Neural progenitor cell (in vitro differentiated cells): ENCODE measurements at places on chromosomes 5 and 9. TPM values are rescaled to one million over a fixed set of nuclear protein-coding genes. Genes with fewer than 3 reads are reported as not detected.

DNA sequence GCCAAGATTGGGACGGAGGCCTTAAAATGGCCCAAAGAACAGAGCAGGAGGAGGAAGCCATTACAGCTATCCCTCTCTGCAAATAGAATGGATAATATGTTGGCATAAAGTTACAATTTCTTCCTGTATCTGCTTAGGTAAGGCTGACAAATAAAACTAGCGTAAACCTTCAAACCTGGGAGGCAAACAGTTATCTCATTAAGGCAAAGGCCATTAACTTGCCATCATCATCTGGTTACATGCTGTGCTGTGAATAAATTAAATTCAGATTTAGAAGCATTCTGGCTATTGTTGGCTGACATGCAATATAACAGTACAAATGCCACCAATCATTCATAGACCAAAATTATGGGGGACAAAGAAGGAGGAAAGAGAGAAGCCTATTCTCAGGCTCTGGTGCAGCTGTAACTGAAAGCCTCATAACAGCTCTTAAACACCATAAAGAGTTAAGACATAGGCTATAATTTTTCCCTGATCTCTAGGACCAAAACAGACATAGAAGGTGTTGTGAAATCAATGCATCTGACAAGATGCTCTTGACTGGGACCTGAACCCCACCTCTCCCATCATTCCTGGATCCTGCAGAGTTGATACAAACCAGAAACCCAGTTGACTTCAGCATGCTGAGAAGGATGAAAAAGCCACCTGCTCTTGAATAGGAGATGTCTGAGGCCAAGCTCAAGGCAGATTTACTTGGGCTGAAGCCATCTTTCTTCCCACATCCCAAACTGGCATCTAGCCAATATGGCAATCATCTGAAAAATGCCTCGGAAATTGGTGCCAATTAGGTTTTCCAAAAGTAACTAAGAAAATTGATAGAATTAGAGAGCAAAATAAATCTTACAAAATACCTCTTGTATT, 62.5 kb downstream of the PLCXD3 start:
- H3K27ac ChIP-seq = no peak overlapping the region
- no peak for DNase-seq
- no peaks in the 10 kb centered on the region for H3K27me3 ChIP-seq
- H3K4me1 ChIP-seq = no peaks in the 10 kb centered on the region
- H3K36me3 ChIP-seq = no peaks in the 10 kb centered on the region

GRCh38 chr5:143304836-143305475, 98.5 kb downstream of the NR3C1 start:
- H3K27me3 ChIP-seq = no peaks in the 10 kb centered on the region
- DNase-seq = no peak
- no peak overlapping the region for H3K4me3 ChIP-seq
- H3K4me1 ChIP-seq = no peaks in the 10 kb centered on the region

DNA sequence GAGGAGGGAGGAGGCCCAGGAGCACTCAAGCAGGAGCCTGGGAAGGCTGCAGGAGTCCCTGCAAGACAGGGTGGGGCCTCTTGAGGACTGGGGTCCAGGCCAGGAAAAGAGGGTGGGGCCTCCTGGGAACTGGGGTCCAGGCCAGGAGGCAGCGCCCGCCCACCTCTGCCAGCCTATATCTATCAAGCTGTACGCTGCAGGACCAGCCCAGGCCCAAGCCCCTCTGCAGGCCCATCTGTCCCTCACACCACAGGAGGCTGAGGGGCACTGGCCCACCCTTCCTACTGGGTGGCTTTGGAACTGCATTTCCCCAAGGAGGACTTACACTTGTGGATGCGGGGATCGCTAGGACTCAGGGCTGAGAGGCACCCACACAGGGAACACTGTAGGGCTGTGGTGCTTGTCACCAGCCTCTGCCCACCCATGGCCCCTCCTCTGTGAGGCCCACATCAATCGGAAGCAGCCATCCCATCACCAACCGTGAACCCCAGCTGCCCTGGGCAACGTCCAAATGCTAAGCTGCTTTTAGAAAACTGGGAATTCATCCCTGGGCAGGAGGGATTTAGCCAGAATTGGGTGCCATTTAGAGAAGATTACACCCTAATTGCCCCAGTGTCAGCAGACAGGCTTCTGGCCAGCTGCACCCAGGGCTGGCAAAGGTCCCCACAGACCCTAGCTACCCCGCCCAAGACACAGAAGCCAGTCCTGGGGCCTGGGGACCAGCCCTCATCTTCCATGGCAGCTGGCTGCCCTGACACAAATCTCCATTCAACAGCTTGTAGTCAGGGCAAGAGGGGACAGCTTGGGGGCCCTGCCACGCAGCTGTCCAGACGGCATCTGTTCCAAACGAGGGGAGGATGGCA, 15.3 kb downstream of the BICD2 start:
- peaks cover 13% of the 10 kb centered on the region for H3K4me1 ChIP-seq
- no peak overlapping the region for H3K4me3 ChIP-seq
- no peak for DNase-seq
- no peak overlapping the region for H3K27ac ChIP-seq

DNA sequence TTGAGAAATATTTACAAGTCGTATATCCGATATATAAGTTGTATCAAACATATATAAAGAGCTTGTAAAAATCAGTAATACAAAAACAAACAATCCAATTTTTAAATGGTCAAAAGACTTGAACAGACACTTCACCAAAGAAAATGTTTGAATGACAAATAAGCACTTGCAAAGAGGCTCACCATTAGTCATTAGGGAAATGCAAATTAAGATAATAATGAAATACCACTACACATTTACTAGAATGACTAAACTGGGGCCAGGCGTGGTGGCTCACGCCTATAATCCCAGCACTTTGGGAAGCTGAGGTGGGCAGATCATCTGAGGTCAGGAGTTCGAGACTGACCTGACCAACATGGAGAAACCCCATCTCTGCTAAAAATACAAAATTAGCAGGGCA, 134.6 kb upstream of the HAND1 start:
- no peak overlapping the region for H3K27ac ChIP-seq
- DNase-seq = no peak
- no peaks in the 10 kb centered on the region for H3K36me3 ChIP-seq
- H3K27me3 ChIP-seq = peaks cover 68% of the 10 kb centered on the region
- peaks cover 28% of the 10 kb centered on the region for H3K4me1 ChIP-seq

GRCh38 chr9:13717322-13718054, 438.0 kb upstream of the MPDZ start:
- no peak overlapping the region for H3K4me3 ChIP-seq
- no peak for DNase-seq
- H3K27ac ChIP-seq = no peak overlapping the region
- H3K4me1 ChIP-seq = no peaks in the 10 kb centered on the region
- H3K27me3 ChIP-seq = no peaks in the 10 kb centered on the region

DNA sequence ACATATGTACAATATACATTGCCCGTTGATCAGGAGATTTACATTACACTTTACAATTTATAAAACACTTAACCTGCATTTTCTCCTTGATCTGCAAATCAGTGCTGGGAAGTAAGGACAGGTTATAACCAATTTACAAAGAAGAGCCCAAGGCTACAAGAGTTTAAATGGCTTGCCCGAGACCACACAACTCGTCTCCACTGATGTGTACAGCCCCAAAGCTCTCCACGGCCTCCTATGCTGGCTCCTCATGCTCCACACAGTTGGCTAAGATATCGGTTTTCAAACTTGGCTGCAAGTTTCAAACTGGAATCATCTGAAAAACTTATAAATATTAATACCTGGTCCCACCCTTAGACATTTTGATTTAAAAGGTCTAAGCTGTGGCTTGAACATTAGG, 10.3 kb downstream of the ACTL7B start:
- no peak overlapping the region for H3K27ac ChIP-seq
- no peak overlapping the region for H3K4me3 ChIP-seq
- H3K4me1 ChIP-seq = no peaks in the 10 kb centered on the region
- H3K27me3 ChIP-seq = no peaks in the 10 kb centered on the region
- DNase-seq = no peak

- DNase-seq = no peak
- H3K4me1 ChIP-seq = peaks cover 6% of the 10 kb centered on the region
- H3K27me3 ChIP-seq = peaks cover 6% of the 10 kb centered on the region
- H3K4me3 ChIP-seq = no peak overlapping the region
These were observed 397.1 kb downstream of the SPATA31D1 start for GRCh38 chr9:82385633-82386032.

GRCh38 chr5:150327139-150327538, 24.4 kb upstream of the ARSI start:
- H3K27ac ChIP-seq = no peak overlapping the region
- H3K4me1 ChIP-seq = peaks cover 13% of the 10 kb centered on the region
- no peaks in the 10 kb centered on the region for H3K27me3 ChIP-seq
- no peak for DNase-seq
- no peaks in the 10 kb centered on the region for H3K36me3 ChIP-seq

Gene WNK2
- total RNA-seq = 6.2 and 16.7 TPM in 2 replicates

Gene AFF4
- total RNA-seq = 48.7 and 63.6 TPM in 2 replicates

Gene DND1
- 0.37 and 1.1 TPM in 2 replicates for total RNA-seq

Gene SPATA31D3
- total RNA-seq = not detected in 2 replicates

Gene SLC36A3
- not detected in 2 replicates for total RNA-seq

Gene PCDHA12
- 3.4 and 5.9 TPM in 2 replicates for total RNA-seq

Gene LRRC26
- 0.59 TPM in 1 of 2 replicates, not detected in the other for total RNA-seq

Gene CSNK1G3
- 86.1 and 96.7 TPM in 2 replicates for total RNA-seq
